Peyer's patch (tissue), 4 donors: ENCODE measurements at places on chromosomes 1 and 21. TPM values are rescaled to one million over a fixed set of nuclear protein-coding genes. Genes with fewer than 3 reads are reported as not detected.

GRCh38 chr1:54332781-54333585 is 73.2 kb downstream of the SSBP3 start:
- DNase-seq: no peak

DNA sequence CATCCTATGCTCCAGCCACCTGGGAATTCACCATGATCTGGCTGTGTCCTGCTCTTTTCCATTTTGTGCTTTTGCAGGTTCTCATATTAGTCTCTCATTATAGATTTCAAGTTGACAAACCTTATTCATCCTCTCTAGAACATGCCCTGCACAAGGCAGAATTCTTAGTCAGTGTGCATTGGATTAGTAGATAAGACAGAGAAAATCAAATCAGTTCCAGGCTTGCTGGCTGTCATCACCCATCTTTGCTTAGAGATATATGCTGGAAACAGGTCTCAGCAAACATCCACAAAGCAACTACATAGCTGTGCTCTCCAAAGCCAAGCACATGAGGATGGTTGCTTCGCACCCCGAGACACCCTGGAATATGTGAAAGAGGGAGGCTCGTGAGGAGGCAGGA is 24.8 kb downstream of the TSPAN2 start:
- DNase-seq: no peak

The DNALI1 gene
- total RNA-seq: 7.9 TPM

The TSACC gene
- total RNA-seq: not detected
